ENCODE measurements at places on chromosomes 12 and 14.

GRCh38 chr12:92063641-92064040 lies 82.0 kb downstream of the BTG1 start:
- DNase-seq = no peak

DNA sequence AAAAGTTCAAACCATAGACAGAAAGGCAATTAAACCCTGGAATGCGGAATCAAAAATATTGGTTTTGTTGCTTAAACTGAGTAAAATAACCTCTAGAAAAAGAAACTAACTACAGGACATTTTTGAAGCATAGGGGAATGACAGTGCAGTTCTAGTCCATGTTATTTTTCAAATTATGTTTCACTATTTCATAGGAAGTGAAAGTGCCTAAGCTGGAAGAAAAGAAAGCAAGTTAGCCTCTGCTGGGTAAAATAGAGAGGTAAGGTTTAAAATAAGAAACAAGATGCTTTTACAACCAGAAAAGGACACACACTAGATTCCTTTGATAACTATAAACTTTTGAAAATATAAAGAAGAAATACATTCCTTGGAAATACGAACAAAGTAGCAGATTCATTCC lies 1.1 kb downstream of the CLECL1 start:
- peak; percentile 55 for DNase-seq

DNA sequence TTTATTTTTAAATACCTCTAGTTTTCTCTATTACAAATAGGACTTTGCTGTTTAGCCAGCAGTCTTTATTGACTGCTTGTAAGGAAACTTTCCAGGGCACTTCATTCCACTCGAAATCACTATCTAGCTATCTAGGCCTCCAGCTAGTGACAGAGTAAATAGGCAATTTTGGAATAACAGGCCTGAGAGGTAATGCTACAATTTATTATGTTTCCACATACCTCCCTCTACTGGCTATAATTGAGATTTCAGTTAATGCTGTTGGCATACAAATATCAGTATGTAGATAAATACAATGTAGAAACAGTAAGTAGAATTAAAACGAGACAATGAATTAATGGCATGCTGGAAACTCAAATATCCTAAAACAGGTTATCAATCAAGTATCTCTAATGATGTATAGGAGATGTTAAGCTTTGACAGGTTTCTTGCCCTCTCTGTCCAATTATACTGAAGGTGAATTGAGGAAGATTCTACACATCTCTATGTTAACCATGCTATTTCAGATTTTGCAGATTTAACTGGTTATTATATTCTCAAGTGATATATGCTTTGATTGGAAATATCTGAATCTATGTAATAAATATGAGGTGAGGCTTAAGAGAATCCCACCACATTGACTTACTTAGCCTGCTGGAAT lies 7.2 kb downstream of the DTD2 start:
- no peak for DNase-seq

DNA sequence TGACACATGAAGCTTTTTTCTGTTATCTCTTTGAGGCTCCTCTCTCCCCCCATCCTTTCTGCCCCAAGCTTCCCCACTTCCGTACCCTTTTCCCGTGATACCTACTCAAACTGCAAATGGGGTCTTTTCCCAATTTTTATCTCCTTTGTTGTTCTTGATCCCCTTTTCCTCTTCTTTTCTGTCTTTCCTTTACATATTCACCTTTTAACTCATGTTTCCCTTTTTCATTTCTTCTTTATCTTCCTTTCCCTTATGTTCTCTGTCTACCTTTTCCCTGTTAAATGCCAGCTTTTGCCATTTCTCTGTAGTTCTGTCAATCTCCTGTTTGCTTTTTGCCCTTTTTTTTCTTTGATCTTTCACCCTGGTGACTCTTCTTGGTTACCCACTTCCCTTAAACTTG lies 2.6 kb upstream of the BHLHE41 start:
- no peak for DNase-seq

DNA sequence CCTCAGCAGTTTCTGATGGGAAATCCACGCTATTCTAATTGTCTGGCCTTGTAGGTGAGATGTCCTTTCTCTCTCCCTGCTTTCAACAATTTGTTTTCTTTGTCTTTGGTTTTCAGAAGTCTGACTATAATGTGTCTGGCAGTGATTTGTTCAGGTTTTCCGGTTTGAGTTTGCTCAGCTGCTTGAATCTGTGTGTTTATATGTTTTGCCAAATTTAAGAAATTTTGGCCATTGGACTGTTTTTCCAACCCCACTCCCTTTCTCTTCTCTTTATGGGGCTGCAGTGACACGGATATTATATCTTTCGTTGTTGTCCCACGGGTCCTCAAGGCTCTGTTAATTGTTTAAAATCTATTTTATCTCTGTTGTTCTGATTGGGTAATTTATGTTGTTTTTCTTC lies 105.0 kb downstream of the ADGRD1 start:
- DNase-seq = no peak

DNA sequence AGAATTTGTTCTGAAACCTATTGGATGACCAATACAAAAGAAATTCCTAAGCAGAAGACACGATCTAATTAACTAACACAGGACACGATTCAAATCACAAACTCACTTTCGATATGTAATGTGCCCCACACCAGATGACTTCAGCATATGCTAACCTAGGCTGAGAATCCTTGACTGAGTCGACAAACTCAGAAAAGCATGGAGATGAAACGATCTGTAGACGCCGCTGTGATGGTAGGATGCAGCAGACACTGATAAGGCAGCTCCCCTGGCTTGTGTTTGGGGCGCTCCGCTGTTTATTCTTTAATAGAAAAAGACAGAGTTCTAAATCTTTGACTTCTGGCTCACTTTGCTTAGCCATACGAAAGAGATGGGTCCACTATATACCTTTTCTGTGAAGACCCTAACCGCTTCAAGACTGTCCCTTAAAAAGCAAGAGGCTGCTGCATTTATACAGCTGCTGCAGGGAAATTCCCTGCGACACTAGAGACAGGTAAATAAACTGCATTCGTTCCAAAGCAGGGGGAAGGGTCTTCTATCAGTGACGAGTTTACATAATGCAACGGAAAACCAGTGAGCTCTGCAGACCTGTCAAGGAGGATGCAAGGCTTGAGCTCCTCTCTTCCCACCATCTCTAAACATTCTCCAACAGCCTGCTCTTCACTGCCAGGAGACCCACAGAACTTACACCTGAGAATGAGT lies 929 bp downstream of the CHD8 start:
- no peak for DNase-seq

DNA sequence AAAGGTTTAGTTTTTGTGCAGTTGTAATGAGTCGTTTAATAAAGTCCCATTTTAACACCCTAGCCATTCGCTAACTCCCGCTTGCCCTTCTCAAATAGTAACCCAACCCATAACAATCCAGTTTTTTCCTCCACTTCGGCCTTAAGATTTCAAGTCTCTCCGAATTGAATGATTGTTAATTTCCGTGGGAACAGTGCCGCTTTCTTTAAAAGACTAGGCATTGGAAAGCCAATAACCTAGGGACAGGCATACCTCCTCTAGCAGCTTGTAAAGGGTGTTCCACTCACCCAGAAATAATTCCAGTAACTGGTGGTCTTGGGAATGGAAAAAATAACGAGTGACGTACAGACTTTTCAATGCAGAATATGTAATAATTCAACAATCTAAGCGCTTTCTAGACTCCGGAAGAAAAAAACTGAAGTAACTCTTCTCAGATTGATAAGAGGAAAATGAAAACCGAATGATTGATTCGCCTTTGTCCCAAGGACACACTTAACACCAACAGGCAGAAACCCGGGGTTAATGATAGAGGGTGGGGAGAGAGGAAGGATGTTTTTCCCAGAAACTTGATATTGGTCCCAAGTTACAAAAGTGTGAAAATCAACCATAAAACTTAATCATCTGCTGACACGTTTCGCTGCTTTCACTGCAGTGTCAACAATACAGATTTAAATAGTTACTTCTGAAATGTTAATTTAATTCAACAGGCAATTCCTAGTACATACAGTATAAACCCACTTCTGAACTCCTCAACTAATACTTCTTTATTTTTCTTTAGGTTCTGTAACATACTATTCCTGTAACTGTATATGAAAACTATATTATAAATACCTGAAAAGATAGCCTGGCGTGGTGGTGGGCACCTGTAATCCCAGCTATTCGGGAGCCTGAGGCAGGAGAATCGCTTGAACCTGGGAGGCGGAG lies 1.0 kb upstream of the SINHCAF start:
- DNase-seq = no peak

DNA sequence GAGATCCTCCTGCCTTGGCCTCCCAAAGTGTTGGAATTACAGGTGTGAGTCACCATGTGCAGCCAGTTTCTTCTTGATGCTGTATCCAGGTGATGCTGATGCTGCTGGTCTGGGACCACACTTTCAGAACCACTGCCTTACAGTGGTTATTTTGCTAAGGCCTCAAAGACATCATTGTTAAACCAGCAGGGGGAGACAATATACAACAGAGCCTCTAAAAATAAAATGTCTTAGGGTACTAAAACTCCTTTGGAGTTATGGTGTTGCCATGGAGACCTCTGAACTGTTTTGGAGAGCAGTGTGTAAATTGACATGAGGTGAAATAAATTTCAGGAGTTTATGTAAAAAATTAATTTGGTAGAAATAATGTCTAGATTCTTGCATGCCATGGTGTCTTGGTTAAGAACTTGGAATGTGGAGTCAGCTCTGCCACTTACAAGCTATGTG lies 1.1 kb upstream of the ARG2 start:
- DNase-seq = peak; percentile 8

GRCh38 chr12:54195737-54196347 lies 7.1 kb upstream of the SMUG1 start:
- DNase-seq = no peak

DNA sequence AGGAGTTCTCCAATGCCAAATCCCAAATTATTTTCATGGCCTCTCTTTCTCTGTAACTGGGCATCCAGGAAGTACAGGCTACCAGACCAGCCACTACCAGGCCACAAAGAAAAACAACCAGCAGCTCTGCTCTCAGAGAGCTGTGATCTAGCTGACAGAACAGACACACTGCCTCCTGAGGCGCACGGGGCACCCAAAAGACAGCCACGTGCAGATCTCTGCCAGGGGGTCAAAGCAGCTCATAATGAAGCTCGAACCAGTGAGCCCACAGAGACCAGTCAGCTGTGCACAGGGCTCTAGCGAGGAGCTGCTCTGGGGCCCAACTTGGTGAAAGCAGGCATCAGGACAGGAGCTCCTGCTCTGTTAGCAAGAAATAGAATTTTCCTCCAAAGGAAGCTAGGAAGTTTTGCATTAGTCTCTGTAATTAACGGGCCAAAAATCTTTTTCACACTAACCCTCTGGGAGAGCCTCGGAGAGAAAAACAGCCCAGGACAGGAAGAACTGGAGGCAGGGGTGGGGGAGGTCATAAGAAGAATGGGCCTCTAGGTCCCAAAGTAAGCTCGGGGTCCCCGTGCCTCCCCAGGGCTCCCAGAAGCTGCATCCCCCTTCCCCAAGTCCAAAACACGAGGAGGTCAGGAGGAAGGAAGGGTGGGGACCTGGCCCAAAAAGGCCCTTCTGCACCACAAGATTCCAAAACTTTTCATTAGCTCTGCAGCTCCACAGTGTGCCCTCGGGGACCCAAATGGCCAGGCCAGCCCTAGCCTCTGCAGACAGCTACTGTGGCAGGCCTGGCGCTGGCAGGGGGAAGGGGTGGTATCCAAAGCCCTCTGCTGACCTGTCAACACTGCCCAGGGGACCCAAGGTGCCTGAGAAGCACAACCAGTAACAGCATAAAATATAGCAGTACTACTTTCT lies 30.2 kb downstream of the ACTN1 start:
- DNase-seq = no peak

GRCh38 chr14:42665083-42665482 lies 1058.4 kb downstream of the LRFN5 start:
- DNase-seq = no peak

DNA sequence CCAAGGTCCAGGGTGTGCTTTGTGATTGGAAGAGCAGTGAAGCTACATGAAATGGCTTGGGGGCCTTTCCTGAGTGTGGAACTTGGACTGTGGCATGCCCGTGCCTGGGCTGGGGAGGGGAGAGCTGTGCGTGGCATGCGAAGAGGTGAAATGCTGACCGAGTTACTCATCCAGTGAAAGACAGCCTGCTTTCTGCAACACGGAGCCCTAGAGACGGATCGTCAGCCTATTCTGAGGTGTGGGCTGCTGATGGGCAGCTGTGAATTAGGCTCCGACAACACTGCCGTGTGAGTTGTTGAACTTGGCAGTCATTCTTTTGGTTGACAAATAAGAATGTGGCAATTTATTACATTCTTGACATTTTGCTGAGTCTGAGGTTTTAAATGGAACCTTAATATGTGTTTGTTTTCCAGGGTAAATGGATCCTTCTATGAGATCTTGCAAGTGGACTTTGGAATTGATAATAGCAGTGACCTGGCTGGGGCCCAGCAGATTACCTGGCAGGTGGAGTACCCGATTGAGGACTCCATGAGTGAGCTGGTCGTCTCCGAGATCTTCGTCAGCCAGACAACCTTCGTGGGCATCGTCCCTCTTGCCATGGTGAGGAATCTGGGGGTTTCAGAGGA lies 453.9 kb downstream of the AACS start:
- DNase-seq = no peak

DNA sequence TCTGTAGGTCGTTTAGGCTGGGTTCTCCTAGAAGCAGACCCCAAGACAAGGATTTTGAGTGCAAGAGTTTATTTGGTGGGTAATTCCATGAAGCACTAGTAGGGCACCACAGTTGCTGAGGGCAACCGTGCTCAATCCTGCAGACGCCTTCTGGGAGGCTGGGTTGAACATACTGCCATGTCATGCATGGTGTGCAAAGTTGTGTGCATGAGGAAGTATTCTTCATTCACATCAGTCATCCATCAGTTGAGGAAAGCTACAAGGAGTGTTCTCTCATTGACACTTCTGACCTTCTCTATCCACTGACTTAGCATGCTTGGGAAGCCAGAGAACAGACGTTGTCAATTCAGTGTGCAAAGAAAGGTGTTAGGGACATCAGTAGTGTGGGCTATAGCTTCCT lies 179.2 kb downstream of the PTPN11 start:
- DNase-seq = no peak

Measured in SIG-M5 (cell line).